ENCODE measurements at places on chromosomes 2 and 18.

DNA sequence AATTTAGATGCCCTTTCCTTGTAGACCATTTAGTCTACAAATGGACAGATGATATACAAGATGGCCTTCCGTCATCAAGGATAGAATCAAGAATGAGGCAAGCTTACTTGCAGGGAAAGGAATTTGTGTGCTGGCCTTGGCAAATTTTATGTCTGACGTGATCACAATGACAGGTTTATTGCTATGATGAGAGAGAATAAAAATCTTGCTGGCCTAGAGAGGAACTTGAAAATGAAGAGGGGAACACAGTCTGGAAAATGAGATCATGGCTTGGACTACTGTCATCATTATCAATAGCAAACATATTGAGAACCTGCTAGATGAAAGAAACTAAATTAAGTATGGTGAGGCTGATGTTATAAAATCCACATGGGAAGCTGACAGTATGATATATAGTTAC lies 66.0 kb downstream of the CSRNP3 start:
- no peak for DNase-seq

DNA sequence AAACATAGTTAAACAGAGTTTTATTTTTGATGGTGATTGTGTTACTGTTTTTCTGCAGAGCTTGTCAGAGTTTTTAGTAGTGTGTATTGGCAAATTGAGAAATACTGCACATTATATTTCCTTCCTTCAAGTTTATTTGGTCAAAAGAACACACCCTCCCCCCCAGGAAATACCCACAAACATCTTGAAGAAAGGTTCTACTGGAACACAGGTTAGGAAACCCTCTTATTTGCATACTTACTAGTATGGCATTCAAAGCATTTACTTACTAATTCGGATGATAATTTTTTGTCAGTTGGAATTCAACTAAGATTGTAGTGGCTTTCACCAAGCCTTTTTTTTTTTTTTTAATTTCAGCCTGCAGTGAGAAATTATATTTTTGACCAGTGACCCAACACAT lies 9.1 kb downstream of the CAB39 start:
- no peak for DNase-seq

DNA sequence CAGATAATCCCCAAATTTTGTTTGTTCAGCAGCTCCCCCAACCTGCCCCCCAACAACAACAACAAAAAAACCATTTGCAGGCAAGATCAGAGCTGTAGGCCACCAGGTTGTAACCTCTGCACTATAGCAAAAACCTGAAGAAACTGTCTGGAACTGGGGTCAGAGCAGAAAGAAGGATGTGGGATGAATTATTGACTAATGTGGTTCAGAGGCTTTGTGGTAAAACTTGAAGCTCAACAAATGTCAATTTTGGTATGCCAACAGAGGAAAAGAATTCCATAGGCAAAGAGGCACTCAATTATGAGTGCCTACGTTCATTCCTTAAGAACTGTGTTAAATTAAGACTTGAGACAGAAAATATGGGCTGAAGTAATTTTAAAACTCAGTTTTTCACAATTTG lies 255.1 kb downstream of the STK39 start:
- no peak for DNase-seq

DNA sequence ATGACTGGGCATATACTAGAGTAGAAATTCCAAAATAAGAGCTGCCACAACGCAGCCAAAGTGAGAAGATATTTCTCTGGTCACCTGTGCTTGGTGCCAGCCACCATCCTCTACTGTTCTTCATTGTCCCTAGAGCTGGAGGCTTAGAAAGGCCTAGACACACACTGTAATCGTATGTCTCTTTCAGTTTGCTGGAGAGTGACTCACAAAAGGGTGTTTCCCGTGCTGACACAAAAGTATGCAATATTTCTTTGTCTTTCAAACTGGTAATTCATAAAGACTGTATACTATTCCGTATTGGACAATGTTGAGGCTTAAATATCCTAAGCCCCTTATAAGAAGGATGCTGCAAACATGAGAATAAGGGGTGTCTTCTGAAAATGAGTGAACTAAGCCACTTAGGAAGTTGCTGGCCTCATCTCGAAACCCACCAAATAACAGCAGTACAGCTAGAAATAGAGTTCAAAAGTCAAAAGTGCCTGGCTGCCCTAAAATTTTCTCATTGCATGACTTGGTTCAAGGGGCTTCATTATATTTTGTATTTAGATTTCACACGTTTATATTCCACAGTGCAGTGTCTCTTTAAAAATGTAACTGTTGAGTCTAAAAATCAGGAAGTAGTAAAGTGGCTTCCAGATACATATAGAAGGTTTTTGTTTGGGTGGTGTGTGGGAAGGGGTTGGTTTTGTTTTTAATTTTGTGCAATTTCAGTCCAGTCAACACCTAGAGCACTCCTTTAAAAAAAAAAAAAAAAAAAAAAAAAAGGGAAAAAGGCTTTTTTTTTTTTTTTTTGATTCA lies 601.1 kb downstream of the ARHGAP15 start:
- DNase-seq, result no peak

- DNase-seq, result no peak
Measured at GRCh38 chr2:168687314-168687713, 115.1 kb upstream of the NOSTRIN start.

GRCh38 chr2:179344280-179344964 lies 79.8 kb upstream of the SESTD1 start:
- no peak for DNase-seq

DNA sequence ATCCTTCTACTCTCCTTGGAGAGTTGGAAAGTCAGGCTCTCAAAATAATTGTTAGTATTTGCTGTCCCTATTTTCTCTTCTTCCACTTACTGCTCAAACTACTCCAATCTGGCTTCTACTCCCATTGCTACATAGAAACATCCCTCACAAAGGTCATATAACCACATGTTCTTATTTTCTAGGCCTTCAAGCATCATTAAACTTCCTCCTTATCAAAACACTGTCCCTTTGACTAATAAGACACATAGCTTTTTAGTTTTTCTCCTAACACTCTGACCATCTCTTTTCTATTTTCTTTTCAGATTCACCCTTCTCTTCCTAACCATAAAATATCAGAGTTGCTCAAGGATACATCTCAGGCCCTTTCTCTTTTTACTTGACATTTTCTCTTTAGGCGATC lies 148.3 kb downstream of the MBD2 start:
- no peak for DNase-seq

GRCh38 chr2:17752892-17753802 lies 463 bp downstream of the SMC6 start:
- DNase-seq, result peak; percentile 20

GRCh38 chr2:112493858-112494648 lies 12.1 kb downstream of the TTL start:
- DNase-seq, result no peak

DNA sequence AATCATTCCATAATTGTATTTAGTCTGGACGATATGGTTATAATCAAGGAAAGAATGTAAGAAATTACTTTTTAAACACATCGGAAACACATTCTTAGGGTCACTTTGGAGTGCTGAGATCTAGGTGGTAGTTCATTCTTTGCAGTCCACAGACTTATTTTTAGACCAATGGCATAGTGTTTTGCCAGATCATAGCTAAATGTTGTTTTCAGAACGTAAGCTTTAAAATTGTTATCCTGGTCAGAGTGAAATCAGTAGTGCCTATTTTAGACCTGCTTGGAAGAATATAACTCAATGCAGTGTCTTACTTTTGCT lies 4.3 kb downstream of the MYL12A start:
- no peak for DNase-seq

GRCh38 chr2:200470230-200470629 lies 39.6 kb downstream of the KCTD18 start:
- DNase-seq, result no peak
